ENCODE measurements at places on chromosomes 2 and 18.

DNA sequence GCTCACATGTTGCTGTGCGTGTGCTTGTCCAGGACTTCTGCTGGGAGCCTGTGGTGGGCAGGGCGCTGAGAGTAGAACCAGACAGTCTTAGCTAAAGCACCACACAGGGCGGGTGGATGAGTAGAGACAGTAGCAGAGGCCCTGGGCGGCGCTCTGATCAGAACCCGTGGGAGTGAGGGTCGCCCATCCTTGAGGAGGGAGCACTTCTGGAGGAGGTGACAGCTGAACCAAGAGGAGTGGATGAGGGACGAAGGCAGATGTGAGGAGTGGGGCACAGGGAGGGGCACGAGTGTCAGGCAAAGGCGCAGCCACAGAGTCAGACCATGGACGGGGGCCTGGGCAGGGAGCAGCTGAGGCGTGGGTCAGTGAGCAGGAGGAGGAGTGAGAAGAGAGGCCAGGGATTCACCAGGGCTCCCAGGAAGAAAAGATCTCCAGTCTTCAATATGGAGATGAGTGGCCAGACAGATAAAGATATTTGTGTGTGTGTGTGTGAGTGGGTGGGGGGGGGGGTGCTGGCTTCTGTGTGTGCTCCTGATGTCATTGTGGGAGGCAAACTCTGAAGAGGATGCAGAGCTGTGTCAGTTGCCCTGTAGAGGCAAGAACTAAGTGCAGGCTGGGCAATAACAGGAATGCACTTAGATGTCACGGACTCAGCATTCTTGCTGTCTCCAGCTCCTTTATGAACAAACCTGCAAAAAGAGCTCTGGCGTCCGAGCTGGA, 79.6 kb downstream of the TPO start:
- DNase-seq = no peak

- DNase-seq = no peak
Observed at GRCh38 chr2:82740527-82740926, 1718.6 kb downstream of the SUCLG1 start.

DNA sequence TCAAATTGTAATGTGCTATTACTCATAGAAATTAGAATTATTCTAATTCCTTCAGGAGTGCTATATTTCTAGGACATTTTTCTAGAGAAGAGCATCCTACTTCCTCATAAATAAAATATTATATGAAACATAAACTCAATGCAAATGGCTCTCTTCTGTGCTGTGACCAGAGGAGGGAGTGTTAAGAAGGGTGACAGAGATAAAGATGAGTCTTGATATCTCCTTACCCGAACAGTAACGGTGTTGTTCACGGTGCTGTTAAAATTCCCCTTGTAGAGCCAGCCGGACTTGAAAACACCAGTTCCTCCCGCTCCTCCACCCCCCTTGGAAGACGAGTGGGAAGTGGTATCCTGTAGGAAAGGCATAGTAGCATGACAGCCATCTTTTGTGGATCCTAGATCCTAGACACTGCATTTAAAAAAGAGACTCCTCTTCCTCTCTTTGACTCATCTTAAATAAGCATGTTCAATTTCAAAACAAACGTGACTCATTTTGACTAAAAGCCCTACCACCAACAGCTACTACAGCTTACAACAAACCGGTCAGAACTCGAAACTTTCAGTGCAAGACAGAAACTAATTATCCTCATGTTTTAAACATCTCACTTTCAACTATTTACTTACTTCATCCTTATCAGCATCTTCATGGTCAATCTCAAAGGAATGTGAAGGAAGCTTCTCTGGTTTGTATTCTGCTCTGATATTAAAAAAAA, 156.3 kb downstream of the DOCK10 start:
- DNase-seq = no peak

DNA sequence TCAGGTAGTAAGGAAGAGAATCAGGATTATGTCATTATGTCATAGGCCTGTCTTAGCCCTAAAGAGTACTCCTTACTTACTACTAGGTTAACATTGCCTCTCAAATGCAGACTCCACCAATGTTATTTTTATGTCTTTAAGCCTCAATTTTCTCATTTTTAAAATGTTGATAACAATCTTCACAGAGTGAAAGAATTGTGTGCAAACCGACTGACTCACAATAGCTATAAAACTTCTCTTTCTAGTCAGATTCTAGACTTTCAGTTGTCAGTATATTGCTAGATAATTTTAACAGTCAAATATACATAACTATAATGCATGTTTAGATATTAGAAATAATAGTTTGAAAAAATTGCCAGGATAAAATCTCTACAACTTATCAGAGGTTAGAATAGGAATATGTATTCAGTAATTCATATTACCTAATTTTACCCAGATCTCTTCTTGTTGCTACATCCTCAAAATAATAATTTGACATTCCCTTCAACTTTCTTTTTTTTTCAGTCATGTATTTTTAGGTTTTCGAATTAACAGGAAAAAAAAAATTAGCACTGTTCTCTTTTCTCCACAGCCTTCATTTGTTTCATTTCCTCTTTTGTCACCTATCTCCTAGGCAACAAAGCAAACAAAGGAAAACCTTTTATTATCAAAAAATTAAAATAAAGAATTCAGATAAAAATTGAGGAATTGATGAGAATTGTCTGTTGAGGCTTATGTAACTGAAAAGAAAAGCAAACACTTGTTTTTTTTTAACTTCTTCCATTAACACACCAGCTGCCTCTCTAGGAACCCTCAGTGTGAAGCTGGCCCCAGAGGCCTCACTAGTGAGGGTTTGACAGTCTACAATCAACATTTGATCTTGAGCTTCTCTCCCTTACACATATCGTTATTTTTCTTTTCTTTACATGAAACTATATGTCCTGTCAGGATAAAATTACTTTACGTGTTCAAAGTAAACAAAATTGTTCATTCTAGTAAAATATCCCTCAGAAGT, 279.0 kb downstream of the CALCRL start:
- no peak for DNase-seq

DNA sequence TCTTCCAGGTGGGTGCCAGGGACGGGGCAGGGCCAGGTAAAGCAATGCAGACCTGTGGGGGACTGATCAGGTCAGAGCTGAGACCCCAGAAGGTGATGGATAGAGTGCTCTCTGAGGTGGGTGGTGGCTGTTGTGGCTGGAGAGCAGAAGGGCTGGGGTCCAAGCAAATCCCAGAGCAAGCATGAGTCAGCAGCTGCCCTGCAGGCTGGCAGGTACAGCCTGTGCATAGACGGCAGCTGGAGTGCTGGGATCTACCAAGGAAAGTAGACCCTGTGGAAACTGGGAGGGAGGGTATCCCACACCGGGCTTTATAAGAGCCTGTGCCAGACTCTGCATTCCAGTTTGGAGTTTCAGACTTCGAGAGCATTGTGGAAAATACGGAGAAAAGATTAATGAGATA, 663 bp downstream of the TRIM54 start:
- no peak for DNase-seq

GRCh38 chr2:102336502-102336945, 19.1 kb upstream of the IL18R1 start:
- no peak for DNase-seq

DNA sequence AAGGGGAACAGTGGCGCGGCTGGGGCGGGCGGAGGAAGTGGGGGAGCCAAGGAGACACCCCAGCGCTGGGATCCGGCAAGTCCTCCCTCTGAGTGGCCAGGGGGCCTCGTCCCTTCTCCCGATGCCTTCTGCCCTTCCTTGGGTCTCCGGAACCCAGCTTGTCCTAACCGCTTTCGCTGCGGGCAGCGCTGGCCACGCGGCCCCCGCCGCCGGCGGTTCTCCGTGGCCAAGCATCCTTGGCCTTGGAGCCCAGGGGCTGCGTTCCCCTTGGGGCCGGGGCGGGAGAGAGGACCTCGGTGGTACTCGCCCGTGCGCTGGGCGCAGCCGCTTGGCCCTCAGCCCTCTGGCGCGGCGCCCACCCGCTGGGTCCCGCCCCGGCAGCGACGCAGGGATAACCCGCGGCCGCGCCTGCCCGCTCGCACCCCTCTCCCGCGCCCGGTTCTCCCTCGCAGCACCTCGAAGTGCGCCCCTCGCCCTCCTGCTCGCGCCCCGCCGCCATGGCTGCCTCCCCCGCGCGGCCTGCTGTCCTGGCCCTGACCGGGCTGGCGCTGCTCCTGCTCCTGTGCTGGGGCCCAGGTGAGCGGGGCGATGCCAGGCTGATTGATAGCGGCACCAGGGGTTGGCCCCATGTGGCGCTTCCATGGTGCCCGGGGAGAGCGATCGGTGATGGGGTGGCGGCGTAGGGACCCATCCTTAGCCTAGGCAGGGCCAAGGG, 128.7 kb downstream of the UXS1 start:
- DNase-seq = no peak

DNA sequence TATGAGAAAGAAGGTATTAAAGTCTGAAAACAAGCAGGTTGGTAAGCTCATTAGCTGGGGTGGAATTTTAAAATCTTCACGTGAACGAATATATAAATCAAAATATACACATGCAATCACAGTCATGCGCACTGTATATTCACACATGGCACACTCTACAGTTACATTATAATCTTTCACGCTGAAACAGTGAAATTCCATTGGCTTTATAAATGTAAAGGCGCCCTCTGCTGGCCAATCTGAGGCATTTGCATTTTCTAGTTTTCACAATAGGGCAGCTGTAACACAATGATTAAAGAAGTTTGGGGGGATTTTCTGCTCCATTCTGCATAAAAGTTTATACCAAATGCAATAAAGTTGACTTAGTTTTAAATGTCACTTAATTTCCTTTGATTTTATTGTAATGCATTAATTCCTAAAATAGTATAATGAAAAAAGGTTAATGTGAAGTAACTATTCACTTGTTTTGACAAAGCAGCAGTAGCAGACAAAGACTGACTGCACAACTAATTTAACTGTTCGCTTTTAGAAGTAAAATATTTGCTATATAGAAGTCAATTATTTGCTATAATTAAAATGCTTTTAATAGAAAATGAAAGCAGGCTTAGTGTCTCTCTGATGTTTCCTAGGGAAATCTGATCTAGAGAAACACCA, 17.2 kb downstream of the IFIH1 start:
- no peak for DNase-seq

Data from activated CD4-positive, alpha-beta T cell treated with anti-CD3 and anti-CD28 coated beads for 1 hour (primary cell).